ENCODE measurements at places on chromosomes 16 and 17. TPM values are rescaled to one million over a fixed set of nuclear protein-coding genes. Genes with fewer than 3 reads are reported as not detected.

The SDR42E1 gene
- total RNA-seq = 17.9 TPM

The SLFN13 gene
- 9.2 TPM for total RNA-seq

The RPS2 gene
- total RNA-seq = 865 TPM

The SYNRG gene
- total RNA-seq = 44.3 TPM

The NEUROD2 gene
- total RNA-seq = not detected

The ATAD5 gene
- 2.1 TPM for total RNA-seq

The TNS4 gene
- total RNA-seq = 0.69 TPM
